Stimulated activated CD4-positive, alpha-beta T cell treated with anti-CD3 and anti-CD28 coated beads, TNF-alpha, amount 100 ng/mL, for 1 hour (primary cell): ENCODE measurements at places on chromosomes 13 and 19.

GRCh38 chr19:51071095-51071405 lies 6.2 kb upstream of the KLK13 start:
- DNase-seq, result no peak

DNA sequence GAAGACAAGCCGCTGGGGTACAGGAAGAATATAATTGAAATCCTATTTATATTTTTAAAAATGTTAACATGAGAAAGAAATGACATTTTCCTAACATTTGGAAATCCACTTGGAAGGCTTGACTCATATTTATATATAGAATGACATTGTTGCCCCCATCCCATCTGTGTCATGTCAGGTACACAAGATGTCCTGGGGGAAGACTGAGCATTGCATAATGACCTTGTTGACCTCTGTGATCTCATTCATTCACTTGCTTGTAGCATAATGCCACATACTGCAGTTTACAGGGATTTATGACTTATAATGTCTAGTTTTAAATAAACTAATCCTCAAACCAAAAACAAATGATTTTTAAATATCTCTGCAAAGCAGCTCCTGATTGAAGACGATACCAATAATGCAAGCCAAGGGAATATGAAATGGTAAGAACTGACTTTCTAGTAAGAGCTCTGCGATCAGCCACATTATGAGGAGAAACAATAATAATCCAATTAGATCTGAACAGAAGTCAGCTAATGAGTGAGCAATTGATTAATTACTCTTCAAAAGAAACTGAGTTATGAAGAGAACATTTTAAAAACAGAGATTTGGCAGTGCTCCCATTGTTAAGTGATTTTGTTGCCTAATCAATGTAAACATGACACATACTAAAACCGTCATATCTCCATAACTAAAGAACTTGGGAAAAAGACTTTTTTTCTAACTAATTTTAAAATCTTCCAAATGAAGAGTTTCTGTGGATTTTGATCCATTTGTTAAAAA lies 21.2 kb upstream of the VWA8 start:
- no peak for DNase-seq

DNA sequence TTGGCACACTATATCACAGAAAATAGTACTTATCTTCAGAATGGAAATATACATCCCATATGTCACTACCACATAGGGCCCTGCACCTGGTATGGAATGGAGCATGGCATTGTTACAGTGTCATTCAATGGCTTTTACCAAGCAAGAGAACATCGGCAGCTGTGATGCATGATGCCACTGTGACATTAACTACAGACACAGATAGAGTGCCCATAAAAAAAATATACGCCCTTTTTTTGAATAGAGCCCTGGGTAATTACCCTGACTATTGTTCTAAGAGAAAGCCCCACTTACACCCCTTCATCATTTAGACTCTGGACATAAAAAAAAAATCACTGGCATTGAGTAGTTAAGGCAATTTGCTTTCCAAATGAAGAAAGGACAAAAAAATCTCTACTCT lies 320.3 kb downstream of the DNAJC15 start:
- no peak for DNase-seq

DNA sequence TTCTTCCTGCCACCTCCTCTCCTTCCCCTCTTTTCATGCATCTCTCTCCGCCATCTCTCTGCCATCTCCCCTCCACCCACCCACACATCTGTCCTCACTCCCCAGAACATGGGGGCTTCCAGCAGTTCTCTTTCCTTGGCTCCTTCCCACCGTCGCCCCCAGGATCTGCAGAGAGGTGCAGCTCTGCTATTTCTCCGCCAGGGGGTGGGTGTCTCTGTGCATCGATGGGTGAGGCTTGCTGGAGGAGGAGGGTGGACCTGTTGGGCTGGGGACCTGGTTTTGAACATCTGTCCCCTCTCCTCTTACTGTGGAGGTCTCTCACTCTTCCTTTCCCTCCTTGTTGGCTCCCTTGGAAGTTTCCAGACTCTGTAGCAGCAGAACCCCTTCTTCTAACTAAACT lies 51.7 kb downstream of the MYH14 start:
- DNase-seq, result no peak
